Testis (tissue), 5 donors: ENCODE measurements at places on chromosomes 7 and 10. TPM values are rescaled to one million over a fixed set of nuclear protein-coding genes. Genes with fewer than 3 reads are reported as not detected.
A peak's percentile ranks its signal among the peaks of the same experiment; 100 is the strongest.

GRCh38 chr10:109047856-109048255, 875.5 kb downstream of the XPNPEP1 start:
- no peak overlapping the region for H3K27ac ChIP-seq
- no peak overlapping the region for H3K4me3 ChIP-seq
- no peaks in the 10 kb centered on the region for H3K36me3 ChIP-seq
- H3K27me3 ChIP-seq, result no peaks in the 10 kb centered on the region
- peaks cover 5% of the 10 kb centered on the region for H3K4me1 ChIP-seq

GRCh38 chr10:80996615-80997193, 459.0 kb downstream of the SH2D4B start:
- no peaks in the 10 kb centered on the region for H3K27me3 ChIP-seq
- no peak overlapping the region for H3K4me3 ChIP-seq
- no peak for DNase-seq
- no peaks in the 10 kb centered on the region for H3K4me1 ChIP-seq

- H3K27ac ChIP-seq, result no peak overlapping the region
- no peak overlapping the region for H3K4me3 ChIP-seq
- H3K36me3 ChIP-seq, result no peaks in the 10 kb centered on the region
- no peak for DNase-seq
Measured at GRCh38 chr7:311796-312195, 21.8 kb downstream of the FOXL3 start.

GRCh38 chr7:101859411-101860106, 42.1 kb downstream of the CUX1 start:
- H3K27me3 ChIP-seq, result no peaks in the 10 kb centered on the region
- peaks cover 32% of the 10 kb centered on the region for H3K4me1 ChIP-seq
- H3K27ac ChIP-seq, result peak overlapping the region; percentile 26
- no peak for DNase-seq

- no peak overlapping the region for H3K4me3 ChIP-seq
- H3K36me3 ChIP-seq, result no peaks in the 10 kb centered on the region
- no peak overlapping the region for H3K27ac ChIP-seq
- H3K27me3 ChIP-seq, result no peaks in the 10 kb centered on the region
Measured at GRCh38 chr10:35017608-35018007, 72.5 kb downstream of the CUL2 start.

DNA sequence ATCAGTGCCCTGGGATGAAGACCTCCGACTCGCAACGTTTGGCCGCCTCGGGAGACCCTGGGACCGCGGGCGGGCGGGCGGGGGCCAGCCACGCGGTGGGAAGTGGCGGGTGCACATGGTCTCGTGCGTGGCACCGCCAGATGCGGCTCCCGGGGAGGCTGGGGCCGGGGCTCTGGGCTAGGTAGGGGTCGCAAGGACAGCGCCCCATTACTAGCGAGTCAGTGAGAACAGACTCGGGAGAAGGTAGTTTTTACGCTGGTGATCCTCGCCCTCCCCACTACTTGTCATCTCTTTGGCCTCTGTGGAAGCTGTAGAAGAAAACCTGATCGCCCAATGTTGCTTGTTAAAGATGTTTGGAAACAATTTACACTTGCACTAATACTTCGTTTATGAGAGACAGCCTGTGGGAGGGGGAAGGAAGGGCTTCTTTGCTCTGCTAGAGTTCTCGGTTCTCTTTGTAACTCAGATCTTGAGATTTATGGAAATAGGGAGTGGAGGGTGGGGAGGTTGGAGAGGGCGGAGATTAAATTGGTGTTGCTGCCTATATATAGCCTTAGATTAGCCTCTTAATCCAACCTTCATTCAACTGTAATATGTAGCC, 591 bp downstream of the BZW2 start:
- H3K4me3 ChIP-seq, result peak overlapping the region; percentile 78
- H3K36me3 ChIP-seq, result no peaks in the 10 kb centered on the region
- no peaks in the 10 kb centered on the region for H3K27me3 ChIP-seq
- peak overlapping the region; percentile 93 for H3K27ac ChIP-seq

GRCh38 chr10:124651402-124651891, 92.7 kb downstream of the FAM53B start:
- no peaks in the 10 kb centered on the region for H3K36me3 ChIP-seq
- peaks cover 50% of the 10 kb centered on the region for H3K4me1 ChIP-seq
- no peak overlapping the region for H3K4me3 ChIP-seq
- no peak overlapping the region for H3K27ac ChIP-seq
- H3K27me3 ChIP-seq, result no peaks in the 10 kb centered on the region

GRCh38 chr10:122321960-122322359, 50.9 kb downstream of the BTBD16 start:
- no peaks in the 10 kb centered on the region for H3K4me1 ChIP-seq
- no peak overlapping the region for H3K27ac ChIP-seq
- no peak for DNase-seq
- H3K27me3 ChIP-seq, result no peaks in the 10 kb centered on the region

GRCh38 chr7:118245267-118246040, 20.9 kb downstream of the ANKRD7 start:
- H3K4me3 ChIP-seq, result no peak overlapping the region
- no peak for DNase-seq
- no peaks in the 10 kb centered on the region for H3K27me3 ChIP-seq

GRCh38 chr10:125029584-125030242, 87.8 kb downstream of the ZRANB1 start:
- no peak for DNase-seq
- no peak overlapping the region for H3K4me3 ChIP-seq
- peaks cover 21% of the 10 kb centered on the region for H3K4me1 ChIP-seq
- no peaks in the 10 kb centered on the region for H3K36me3 ChIP-seq
- no peak overlapping the region for H3K27ac ChIP-seq

- H3K27ac ChIP-seq, result no peak overlapping the region
- H3K4me3 ChIP-seq, result peak overlapping the region; percentile 9
- H3K36me3 ChIP-seq, result no peaks in the 10 kb centered on the region
- no peaks in the 10 kb centered on the region for H3K27me3 ChIP-seq
- DNase-seq, result no peak
- H3K4me1 ChIP-seq, result no peaks in the 10 kb centered on the region
Measured at GRCh38 chr7:27269455-27269854, 26.9 kb downstream of the EVX1 start.

DNA sequence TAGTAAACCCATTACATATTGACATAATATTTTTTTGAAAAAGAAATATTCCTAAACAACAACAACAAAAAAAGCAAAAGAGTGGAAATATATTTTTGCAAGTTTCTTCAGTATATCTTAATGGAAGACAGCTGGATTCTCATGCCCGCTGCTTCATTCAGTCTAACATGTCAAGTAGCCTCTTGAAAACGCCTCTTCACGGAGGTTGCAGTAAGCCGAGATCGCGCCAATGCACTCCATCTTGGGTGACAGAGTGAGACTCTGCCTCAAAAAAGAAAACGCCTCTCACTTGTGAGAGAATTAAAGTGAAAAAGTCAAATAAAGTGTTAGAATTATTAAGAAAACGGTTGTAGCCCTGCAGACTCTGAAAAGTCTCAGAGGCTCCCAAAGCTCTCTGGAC, 1.3 kb downstream of the CUTC start:
- peak overlapping the region; percentile 98 for H3K4me3 ChIP-seq
- DNase-seq, result no peak
- H3K36me3 ChIP-seq, result no peaks in the 10 kb centered on the region

GRCh38 chr10:116132780-116133399, 140.1 kb downstream of the GFRA1 start:
- H3K27me3 ChIP-seq, result no peaks in the 10 kb centered on the region
- H3K4me1 ChIP-seq, result no peaks in the 10 kb centered on the region
- H3K27ac ChIP-seq, result no peak overlapping the region

- peak; percentile 74 for DNase-seq
- no peaks in the 10 kb centered on the region for H3K36me3 ChIP-seq
- no peaks in the 10 kb centered on the region for H3K27me3 ChIP-seq
- H3K27ac ChIP-seq, result no peak overlapping the region
Measured at GRCh38 chr7:63043657-63044543, 954.7 kb upstream of the ZNF722 start.

- H3K36me3 ChIP-seq, result no peaks in the 10 kb centered on the region
- no peaks in the 10 kb centered on the region for H3K4me1 ChIP-seq
- DNase-seq, result no peak
- no peak overlapping the region for H3K27ac ChIP-seq
Measured at GRCh38 chr7:155799514-155799913, 12.7 kb downstream of the SHH start.

- no peaks in the 10 kb centered on the region for H3K27me3 ChIP-seq
- no peak overlapping the region for H3K4me3 ChIP-seq
- peaks cover 31% of the 10 kb centered on the region for H3K4me1 ChIP-seq
- H3K27ac ChIP-seq, result no peak overlapping the region
- no peak for DNase-seq
Measured at GRCh38 chr7:2411815-2412586, 8.6 kb downstream of the CHST12 start.

DNA sequence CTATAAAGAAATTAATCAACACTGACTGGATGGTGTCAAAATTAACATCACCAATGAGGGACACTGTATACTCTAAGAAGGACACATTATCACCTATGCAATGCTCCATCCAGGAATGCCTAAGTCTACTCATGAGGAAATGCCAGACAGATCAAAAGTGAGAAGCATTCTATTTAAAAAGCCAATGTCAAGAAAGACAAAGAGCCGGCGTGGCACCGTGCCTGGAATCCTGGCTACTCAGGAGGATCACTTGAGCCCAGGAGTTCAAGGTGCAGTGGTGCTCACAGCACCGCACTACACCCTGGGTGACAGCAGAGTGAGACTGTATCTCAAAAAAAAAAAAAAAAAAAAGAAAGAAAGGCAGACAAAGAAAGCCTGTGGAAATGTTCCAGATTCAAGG, 45.5 kb upstream of the ANAPC16 start:
- no peak overlapping the region for H3K27ac ChIP-seq
- no peak for DNase-seq
- H3K4me3 ChIP-seq, result no peak overlapping the region
- no peaks in the 10 kb centered on the region for H3K4me1 ChIP-seq

DNA sequence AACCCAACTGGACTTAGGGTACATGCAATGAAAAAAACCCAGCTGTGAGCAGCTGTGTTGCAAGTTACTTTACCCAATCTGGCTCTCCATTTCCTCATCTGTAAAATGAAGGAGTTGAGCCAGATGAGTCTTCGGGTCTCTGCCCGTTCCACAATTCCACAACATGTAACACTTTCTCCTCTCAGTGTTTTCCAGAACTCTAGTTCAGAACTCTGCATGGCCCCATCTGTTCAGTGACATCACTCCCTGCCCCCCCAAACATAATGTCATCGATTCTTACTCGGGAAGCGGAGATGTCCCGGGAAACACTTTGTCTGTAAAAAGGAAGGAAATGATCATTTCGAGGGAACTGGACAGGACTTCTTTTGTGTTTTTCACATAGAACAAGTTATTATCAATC, 2.5 kb downstream of the SH3PXD2A start:
- H3K27ac ChIP-seq, result no peak overlapping the region
- no peak overlapping the region for H3K4me3 ChIP-seq
- no peak for DNase-seq
- H3K36me3 ChIP-seq, result no peaks in the 10 kb centered on the region
- H3K27me3 ChIP-seq, result no peaks in the 10 kb centered on the region

DNA sequence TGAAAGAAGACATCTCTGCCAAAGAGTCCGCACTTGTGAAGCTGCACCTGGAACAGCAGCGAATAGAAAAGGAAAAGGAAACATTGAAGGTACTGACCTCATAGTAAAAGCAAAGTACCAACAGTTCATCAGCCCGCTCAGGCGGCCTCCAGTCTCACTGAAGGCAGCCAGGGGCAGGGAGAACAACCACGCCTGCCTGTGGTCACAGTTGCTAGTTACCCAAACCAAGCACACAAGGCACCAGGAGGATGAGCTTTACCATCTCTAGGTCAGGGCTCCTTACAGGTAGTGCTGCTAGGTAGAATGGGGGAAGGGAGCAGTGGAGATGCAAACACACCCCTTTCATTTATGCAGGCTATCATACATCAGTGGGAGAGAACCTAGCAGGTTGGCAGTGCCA, 39.8 kb downstream of the CFAP58 start:
- H3K4me3 ChIP-seq, result no peak overlapping the region
- DNase-seq, result no peak
- no peaks in the 10 kb centered on the region for H3K27me3 ChIP-seq

DNA sequence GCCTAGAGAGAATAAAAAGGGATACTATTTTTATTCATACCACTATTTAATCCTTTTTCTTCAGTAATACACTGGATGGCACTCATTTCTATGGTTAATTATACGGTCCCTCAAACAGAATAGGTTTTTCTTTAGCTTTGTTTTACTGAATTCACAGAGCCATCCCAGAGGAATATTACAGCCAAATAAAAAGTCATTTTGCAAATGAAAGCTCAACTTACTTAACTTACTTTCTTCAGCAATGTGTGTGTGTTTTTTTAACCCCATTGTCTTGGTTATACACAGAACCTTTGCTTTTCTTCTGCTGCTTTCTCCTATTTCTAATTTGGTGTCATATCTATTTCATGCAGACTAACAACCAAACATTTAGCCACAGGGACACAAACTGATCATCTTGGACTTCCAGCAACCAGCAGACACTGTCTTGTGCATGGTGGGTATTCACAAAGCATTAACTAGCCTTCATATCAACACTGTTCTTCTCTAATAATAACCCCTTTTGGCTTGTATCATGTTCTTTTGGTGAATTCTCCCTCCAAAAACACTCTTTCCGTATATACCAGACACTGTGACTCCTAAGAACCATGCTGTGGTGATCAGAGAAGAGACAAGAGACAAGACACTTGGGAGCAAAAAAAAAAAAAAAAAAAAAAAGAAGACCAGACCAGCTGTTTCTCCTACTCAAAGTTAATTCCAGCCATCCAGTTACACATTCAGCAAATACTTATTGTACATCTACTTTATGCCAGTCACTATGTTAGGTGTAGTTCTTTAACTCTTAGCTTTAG, 40.4 kb downstream of the PIP4K2A start:
- no peaks in the 10 kb centered on the region for H3K4me1 ChIP-seq
- no peaks in the 10 kb centered on the region for H3K36me3 ChIP-seq
- no peaks in the 10 kb centered on the region for H3K27me3 ChIP-seq
- DNase-seq, result no peak

Gene ANXA7
- 43.9 TPM for total RNA-seq

Gene MBL2
- 0.16 TPM for total RNA-seq

Gene ITGA8
- 0.68 TPM for total RNA-seq

Gene MSRB2
- 15.7 TPM for total RNA-seq

Gene ZMYND11
- 61.0 TPM for total RNA-seq

Gene MLXIPL
- 160 TPM for total RNA-seq

Gene PLXNA4
- total RNA-seq, result 5.5 TPM

Gene SPDYE1
- total RNA-seq, result 2.7 TPM
